ENCODE measurements at places on chromosomes 13 and 19.
A peak's percentile ranks its signal among the peaks of the same experiment; 100 is the strongest.

GRCh38 chr19:20165971-20166592, 932 bp upstream of the ZNF486 start:
- DNase-seq = no peak

- DNase-seq = no peak
Measured at GRCh38 chr13:43693639-43694038, 93.1 kb downstream of the ENOX1 start.

DNA sequence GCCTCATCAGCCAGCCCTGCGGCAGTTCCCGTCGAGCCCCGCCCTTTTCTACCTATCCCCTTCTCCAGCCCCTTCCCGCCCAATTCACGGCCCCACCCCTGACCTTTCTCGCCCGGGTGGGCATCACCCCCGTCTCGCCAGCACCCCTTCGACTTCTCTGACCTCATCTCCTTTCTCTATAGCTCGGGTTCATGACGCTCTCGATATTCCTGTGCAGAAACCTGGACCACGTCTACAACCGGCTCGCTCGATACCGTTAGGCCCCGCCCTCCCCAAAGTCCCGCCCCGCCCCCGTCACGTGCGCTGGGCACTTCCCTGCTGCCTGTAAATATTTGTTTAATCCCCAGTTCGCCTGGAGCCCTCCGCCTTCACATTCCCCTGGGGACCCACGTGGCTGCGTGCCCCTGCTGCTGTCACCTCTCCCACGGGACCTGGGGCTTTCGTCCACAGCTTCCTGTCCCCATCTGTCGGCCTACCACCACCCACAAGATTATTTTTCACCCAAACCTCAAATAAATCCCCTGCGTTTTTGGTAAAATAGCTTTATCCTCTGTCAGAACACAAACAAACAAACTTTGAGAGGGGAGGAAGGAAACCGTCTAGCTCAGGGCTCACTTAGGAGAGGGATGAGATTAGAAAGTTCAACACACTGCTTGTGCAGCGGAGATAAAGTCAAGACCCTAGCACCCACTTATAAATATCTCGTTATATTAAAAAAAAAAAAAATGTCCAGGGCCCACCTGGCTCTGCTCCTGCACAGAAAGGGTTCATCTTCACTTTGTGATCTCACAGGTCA, 5.1 kb downstream of the CD37 start:
- DNase-seq = peak; percentile 96

GRCh38 chr19:34317311-34317927, 47.6 kb upstream of the GPI start:
- no peak for DNase-seq

GRCh38 chr19:34365463-34366401, 736 bp downstream of the GPI start:
- no peak for DNase-seq

GRCh38 chr19:33064458-33064791, 263 bp downstream of the RHPN2 start:
- no peak for DNase-seq

GRCh38 chr13:30585748-30586262, 31.9 kb upstream of the USPL1 start:
- DNase-seq = no peak

- DNase-seq = no peak
Measured at GRCh38 chr13:76538004-76538403, 348.2 kb downstream of the KCTD12 start.

GRCh38 chr13:63481334-63481733, 2065.7 kb upstream of the PCDH20 start:
- DNase-seq = no peak

- DNase-seq = no peak
Measured at GRCh38 chr19:55930996-55931515, 1.1 kb downstream of the NLRP13 start.

- DNase-seq = no peak
Measured at GRCh38 chr13:30027569-30028455, 177.4 kb upstream of the UBL3 start.

GRCh38 chr13:51920786-51921185, 59.0 kb downstream of the CCDC70 start:
- no peak for DNase-seq

GRCh38 chr19:23774106-23774505, 15.4 kb upstream of the ZNF681 start:
- DNase-seq = no peak

All from GM18507 (cell line).